ENCODE measurements at places on chromosomes 4 and X. TPM values are rescaled to one million over a fixed set of nuclear protein-coding genes. Genes with fewer than 3 reads are reported as not detected.

The PNCK gene
- not detected for total RNA-seq

The CXCL9 gene
- not detected for total RNA-seq

The TRPC5OS gene
- not detected for total RNA-seq

The GSX2 gene
- not detected for total RNA-seq

The ANKRD50 gene
- total RNA-seq, result 20.1 TPM

The ZAR1 gene
- not detected for total RNA-seq

The FUNDC2 gene
- total RNA-seq, result 39.9 TPM

The RASSF6 gene
- total RNA-seq, result 8.3 TPM

The RENBP gene
- 3.6 TPM for total RNA-seq

The PAGE2 gene
- not detected for total RNA-seq

The CENPVL1 gene
- not detected for total RNA-seq

The HPGD gene
- total RNA-seq, result 105 TPM

The ACE2 gene
- total RNA-seq, result 3.0 TPM

The HTN1 gene
- not detected for total RNA-seq

The EDNRA gene
- total RNA-seq, result 3.3 TPM

The FSTL5 gene
- 0.05 TPM for total RNA-seq

The VAMP7 gene
- total RNA-seq, result 76.1 TPM

The NXF3 gene
- not detected for total RNA-seq

The HSFX3 gene
- total RNA-seq, result not detected

The TAB3 gene
- total RNA-seq, result 31.0 TPM

The BMP3 gene
- under 0.01 TPM for total RNA-seq

The ADH6 gene
- total RNA-seq, result 1.1 TPM

The PASD1 gene
- not detected for total RNA-seq

The NUDT11 gene
- total RNA-seq, result 3.3 TPM

The BMPR1B gene
- 6.5 TPM for total RNA-seq

The TLR6 gene
- 2.8 TPM for total RNA-seq

The COL4A6 gene
- total RNA-seq, result 1.7 TPM

The FGF2 gene
- 49.1 TPM for total RNA-seq

The GALNT7 gene
- total RNA-seq, result 86.4 TPM

The INTU gene
- 12.0 TPM for total RNA-seq

The CPZ gene
- 0.20 TPM for total RNA-seq

The NKRF gene
- 16.6 TPM for total RNA-seq

The HS3ST1 gene
- 16.9 TPM for total RNA-seq

The PLS3 gene
- 399 TPM for total RNA-seq

The GIMD1 gene
- total RNA-seq, result not detected

The GPR50 gene
- not detected for total RNA-seq

The ARHGEF38 gene
- 0.69 TPM for total RNA-seq

The SPIN4 gene
- 1.7 TPM for total RNA-seq

The ASB12 gene
- not detected for total RNA-seq

The WDR45 gene
- 39.8 TPM for total RNA-seq

The NLGN3 gene
- total RNA-seq, result 0.15 TPM

The ATP8A1 gene
- 4.0 TPM for total RNA-seq

The TMPRSS11B gene
- not detected for total RNA-seq

The FMR1NB gene
- not detected for total RNA-seq

The GRIPAP1 gene
- 40.7 TPM for total RNA-seq

The PCDH11X gene
- not detected for total RNA-seq

The SAGE1 gene
- not detected for total RNA-seq

The MAGEA4 gene
- total RNA-seq, result not detected
